ENCODE measurements at places on chromosomes 4 and X.

DNA sequence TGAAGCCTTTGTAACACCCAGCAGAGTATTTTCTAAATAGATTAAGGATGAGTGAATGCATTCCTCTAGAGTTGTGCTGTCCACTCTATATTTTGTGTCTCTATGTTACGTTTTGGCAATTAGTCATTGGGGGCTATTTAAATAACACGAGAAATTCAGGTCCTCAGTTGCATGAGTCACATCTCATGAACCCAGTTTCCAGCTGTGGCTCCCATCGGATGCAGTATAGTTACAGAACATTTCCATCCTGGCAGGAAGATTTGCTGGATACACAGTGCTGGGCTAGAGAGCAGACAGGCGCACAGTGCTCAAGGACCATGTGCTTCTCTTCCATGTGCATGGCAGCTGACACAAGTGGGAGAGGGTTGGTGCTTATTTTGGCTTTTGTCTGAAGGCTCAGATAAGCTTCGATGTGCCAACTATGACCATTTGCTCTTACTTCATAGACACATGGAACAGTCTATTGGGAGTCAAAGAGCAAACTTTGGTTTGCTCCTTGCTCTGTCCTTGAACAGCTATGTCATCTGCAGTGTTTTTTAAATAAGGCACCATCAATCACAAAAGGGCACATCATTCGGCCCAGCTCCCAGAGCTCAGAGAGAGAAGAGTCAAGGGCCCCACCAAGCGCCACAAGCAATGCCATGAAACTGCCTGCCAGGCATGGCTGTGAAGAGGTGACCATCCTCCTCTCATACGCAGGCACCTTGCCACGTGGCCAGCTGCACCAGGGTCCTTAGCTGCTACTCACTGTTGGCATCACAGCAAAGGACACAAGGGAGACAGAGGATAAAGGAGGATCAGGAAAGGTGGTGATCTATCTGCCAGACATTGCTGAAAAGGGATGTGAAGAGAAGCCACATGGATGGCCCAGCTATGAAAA is 8.1 kb upstream of the STS start:
- no peak for DNase-seq

- no peak for DNase-seq
These were observed 30.9 kb downstream of the NIPAL1 start for GRCh38 chr4:48047421-48047844.

DNA sequence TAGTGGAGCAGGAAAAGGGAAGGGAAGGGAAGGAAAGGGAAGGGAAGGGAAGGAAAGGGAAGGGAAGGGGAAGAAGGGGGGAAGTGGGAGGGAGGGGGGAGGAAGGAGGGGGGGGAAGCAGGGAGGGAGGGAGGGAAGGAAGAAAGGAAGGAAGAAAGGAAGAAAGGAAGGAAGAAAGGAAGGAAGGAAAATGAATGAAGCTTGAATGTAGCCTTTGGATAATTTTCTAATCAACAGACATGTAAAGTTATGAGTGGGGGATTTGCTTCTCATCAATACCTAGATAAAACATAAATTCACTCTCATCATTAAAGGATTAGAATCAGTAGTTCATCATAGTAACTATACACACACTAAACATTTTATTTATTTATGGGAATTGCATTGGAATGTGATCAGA is 446.9 kb upstream of the FAM241A start:
- no peak for DNase-seq

GRCh38 chrX:130606425-130606824 is 204.6 kb downstream of the RBMX2 start:
- DNase-seq, result no peak

DNA sequence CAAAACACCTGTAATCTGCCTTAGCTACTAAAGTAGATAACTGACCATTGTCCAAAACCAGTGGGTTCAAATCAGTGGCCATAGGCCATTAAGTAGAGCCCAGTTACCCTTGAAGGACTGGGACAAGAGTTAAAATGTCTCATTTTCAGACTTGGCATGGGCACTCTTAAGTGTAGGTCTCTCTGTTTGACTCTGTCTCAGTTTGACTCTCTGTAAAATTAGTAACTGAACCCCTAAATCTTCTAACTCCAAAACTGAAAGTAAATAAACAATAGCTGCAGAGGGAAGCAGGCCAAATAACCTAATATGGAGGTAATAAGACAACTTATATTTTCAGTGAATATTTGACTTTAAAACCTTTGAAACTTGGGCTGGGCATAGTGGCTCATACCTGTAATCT is 89.1 kb downstream of the SLC16A2 start:
- no peak for DNase-seq

All from head of caudate nucleus (tissue), 42 donors.